ENCODE measurements at places on chromosomes 4 and X.

- DNase-seq = no peak
Observed at GRCh38 chr4:164614329-164614728, 139.6 kb upstream of the SMIM31 start.

GRCh38 chrX:51614353-51615012 lies 4.2 kb downstream of the CENPVL3 start:
- DNase-seq = peak; percentile 66

GRCh38 chr4:7381890-7382633 lies 52.7 kb downstream of the PSAPL1 start:
- no peak for DNase-seq

DNA sequence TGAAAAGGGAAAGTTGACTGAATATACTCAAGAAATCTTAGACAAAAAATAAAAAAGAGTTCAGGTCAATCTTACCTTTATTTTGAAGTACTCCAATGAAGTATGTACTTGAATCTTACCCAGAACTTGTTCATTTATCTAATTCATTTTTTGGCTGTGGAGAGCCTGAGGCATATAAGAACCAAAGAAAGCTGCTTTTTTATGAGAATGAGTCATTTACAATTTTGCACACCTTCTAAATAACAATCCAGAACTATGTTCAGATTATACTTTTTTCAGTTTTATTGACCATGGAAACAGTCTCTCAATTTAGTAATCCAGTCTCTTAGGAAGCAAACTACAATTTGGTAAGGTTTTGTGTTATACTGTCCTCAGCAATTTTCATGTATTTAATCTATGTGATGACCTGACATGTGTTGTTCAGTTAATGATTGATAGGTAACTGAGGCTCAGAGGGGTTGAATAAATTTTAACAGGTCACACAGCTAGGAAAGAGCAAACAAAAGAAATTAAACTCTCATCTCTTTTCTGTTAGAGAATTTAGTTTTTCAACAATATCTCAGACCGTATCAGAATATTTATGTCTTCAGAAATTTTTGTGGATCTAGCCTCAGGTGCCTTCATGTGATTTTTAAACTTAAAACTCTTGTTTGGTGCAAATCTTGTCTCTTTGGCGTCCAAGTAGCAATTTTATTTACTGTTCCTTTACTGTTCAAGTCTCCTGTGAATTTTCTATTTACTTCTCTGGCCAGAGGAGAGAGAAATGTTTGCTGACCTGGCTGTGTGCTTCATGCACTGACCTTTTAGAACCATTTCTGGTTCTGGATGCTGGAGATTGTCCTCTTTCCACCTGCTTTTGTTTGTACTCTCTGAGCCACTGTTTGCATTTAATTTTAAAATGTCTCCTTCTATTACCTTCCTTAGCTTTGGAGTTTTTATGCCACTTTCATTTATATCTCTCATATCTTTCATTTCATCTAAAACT lies 1453.4 kb downstream of the STIM2 start:
- no peak for DNase-seq

- no peak for DNase-seq
Observed at GRCh38 chr4:8238515-8239053, 31.0 kb upstream of the HTRA3 start.

Data from fibroblast of mammary gland (primary cell).